Tibial nerve (tissue), 4 donors: ENCODE measurements at places on chromosomes 1 and 21.

- no peaks in the 10 kb centered on the region for H3K36me3 ChIP-seq
- no peak overlapping the region for H3K4me3 ChIP-seq
- no peaks in the 10 kb centered on the region for H3K4me1 ChIP-seq
Measured at GRCh38 chr1:17839641-17840196, 84.6 kb downstream of the ACTL8 start.

DNA sequence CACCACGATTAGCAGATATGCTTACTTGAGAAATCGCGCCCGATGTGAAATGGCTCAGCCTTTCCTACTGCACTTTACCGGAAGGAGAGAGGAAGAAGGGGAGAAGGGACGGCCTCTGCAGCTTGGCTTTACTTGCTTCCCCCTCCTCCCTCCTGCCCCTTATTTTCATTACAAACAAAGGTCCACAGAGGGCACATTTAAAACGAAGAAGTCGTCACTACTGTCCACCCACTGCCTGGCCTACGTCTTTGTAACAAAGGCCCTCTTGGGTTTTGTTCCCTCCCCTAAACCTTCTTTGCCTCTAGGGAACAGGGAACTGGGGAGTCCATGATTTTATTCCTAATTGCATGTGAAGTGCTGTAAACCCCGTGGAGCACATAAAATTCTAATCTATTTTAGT, 308.5 kb downstream of the LMX1A start:
- H3K4me1 ChIP-seq = no peaks in the 10 kb centered on the region
- no peak overlapping the region for H3K4me3 ChIP-seq
- no peak for DNase-seq
- H3K27me3 ChIP-seq = no peaks in the 10 kb centered on the region

GRCh38 chr1:234776876-234777855, 167.2 kb upstream of the IRF2BP2 start:
- no peak overlapping the region for H3K27ac ChIP-seq
- H3K36me3 ChIP-seq = no peaks in the 10 kb centered on the region
- DNase-seq = no peak

DNA sequence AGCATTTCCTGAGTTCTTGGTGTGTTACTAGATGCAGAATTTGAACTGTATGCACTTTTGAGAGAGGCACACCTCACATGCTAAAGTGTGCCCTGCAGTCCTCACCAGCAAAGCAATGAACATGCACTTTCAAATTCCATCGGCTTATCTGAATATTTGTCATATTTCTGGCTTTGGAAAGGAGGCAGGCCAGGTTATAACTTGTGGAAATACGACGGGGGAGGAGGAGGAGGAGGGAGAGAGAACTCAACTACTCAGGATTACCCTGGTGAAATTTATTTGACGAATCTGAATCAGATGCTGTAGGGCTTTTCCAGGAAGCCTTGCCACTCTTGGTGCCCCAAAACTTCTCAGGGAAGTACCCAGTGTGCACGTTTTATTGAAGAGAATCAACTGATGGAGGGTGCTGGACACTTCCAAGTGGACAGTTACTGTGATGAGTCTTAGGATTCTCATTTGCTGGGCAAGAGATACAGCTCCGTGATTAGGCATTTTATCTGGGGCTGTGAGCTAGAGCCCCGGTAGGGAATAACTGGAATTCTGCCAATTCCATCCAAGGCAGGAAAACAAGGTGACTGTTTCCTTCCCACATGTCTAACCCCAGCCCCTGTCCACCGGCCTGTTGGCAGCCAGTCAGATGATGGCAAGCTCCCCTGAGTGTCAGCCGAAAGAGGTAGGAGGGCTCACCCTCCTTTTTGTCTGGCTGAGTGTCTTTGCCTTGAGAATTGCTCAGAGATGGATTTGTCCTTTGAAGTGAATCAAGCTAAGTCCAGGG, 3.8 kb downstream of the PDPN start:
- peaks cover 10% of the 10 kb centered on the region for H3K4me1 ChIP-seq
- peaks cover 6% of the 10 kb centered on the region for H3K36me3 ChIP-seq
- DNase-seq = no peak
- peaks cover 8% of the 10 kb centered on the region for H3K27me3 ChIP-seq
- H3K4me3 ChIP-seq = no peak overlapping the region

GRCh38 chr21:34061983-34062382, 11.4 kb upstream of the MRPS6 start:
- no peak overlapping the region for H3K4me3 ChIP-seq
- no peaks in the 10 kb centered on the region for H3K36me3 ChIP-seq
- H3K4me1 ChIP-seq = no peaks in the 10 kb centered on the region
- H3K27me3 ChIP-seq = no peaks in the 10 kb centered on the region

DNA sequence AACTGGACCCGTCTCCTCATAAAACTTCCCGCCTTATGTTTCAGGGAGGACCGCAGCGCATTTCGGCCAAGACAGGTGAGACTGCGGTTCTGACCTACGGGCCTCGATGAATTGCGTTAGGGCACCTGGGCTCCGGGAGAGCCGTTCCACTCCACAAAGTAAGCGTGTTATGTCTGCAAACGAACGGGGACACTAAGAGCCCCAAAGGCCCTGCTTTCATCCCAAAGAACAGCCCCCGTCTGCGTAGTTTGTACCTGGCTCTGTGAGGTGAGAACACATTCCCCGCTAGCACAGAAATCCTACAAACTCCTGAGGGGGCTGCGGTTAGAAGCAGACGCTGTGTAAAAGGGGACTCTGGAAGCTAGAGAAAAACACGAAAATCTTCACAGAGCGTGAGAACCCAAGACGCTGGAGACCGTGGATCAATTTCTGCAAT, 41.6 kb upstream of the PPIAL4F start:
- no peaks in the 10 kb centered on the region for H3K36me3 ChIP-seq
- peak overlapping the region; percentile 49 for H3K4me3 ChIP-seq
- H3K4me1 ChIP-seq = no peaks in the 10 kb centered on the region
- no peaks in the 10 kb centered on the region for H3K27me3 ChIP-seq
- H3K27ac ChIP-seq = peak overlapping the region; percentile 93

DNA sequence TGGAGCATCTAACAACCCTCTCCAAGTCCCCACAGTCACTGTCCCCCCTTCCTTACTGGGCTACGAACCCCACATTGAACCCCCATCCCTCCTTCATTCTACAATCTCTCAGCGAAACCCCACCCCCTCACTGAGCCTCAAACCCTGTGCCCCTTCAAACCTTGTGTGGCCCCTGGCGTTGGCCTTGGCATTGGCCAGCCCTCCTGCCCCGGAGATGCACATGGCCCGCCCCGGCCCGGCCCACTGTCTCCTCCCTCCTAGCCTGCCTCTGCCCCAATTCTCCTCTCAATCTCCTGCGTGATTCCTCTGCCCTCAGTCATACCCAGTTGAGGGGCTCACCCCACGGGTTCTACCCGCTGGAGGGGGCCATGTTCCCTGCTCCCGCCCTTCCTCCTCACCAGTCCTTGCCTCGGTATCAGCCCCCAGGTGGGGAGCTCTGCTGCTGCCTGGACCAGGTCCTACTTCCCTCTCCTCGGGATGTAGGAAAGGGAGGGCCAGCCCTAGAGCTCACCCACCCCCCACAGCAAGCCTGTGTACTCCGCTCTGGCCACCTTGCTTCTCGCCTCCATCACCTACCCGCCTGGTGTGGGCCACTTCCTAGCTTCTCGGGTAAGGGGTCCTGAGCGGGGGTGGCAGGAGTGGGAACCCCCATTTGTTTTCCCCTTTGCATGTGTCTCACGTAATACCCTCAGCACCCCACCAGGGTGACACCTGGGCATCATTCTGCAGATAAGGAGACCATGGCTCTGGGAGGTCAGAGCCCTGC, 6.6 kb downstream of the CLCNKA start:
- H3K4me3 ChIP-seq = no peak overlapping the region
- H3K36me3 ChIP-seq = no peaks in the 10 kb centered on the region
- no peak overlapping the region for H3K27ac ChIP-seq
- no peak for DNase-seq
- H3K4me1 ChIP-seq = peaks cover 8% of the 10 kb centered on the region

- peaks cover 72% of the 10 kb centered on the region for H3K4me1 ChIP-seq
- no peaks in the 10 kb centered on the region for H3K27me3 ChIP-seq
Measured at GRCh38 chr1:2290171-2290578, 62.1 kb downstream of the SKI start.

- H3K27ac ChIP-seq = no peak overlapping the region
- peak overlapping the region; percentile 28 for H3K4me3 ChIP-seq
- H3K36me3 ChIP-seq = no peaks in the 10 kb centered on the region
- DNase-seq = no peak
Measured at GRCh38 chr1:13893409-13893821, 193.4 kb downstream of the PRDM2 start.

GRCh38 chr1:54402896-54403295, 3.3 kb downstream of the SSBP3 start:
- H3K27ac ChIP-seq = peak overlapping the region; percentile 24
- H3K36me3 ChIP-seq = peaks cover 5% of the 10 kb centered on the region
- peaks cover 15% of the 10 kb centered on the region for H3K4me1 ChIP-seq
- DNase-seq = no peak
- H3K27me3 ChIP-seq = no peaks in the 10 kb centered on the region

- no peaks in the 10 kb centered on the region for H3K4me1 ChIP-seq
- DNase-seq = peak; percentile 49
- H3K36me3 ChIP-seq = no peaks in the 10 kb centered on the region
- H3K4me3 ChIP-seq = no peak overlapping the region
- H3K27me3 ChIP-seq = no peaks in the 10 kb centered on the region
- peak overlapping the region; percentile 76 for H3K27ac ChIP-seq
Measured at GRCh38 chr1:94678202-94678848, 136.8 kb upstream of the F3 start.

DNA sequence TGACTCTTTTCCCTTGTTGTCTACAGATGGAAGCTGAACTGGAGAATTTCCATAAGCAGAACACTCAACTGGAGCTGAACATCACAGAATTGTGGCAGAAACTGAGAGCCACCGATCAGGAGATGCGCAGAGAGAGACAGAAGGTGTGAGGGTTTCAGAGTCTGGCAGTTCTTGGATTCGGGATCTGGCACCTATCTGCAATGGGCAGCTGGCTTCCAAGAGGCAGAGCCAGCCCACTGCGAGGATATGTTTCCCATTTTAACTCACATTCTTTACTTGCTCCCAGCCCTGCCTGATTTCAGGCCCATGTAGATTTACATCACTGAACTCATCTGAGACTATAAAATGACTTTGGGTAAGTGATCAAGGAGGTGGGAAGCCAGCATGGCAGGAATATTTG, 37.3 kb upstream of the TMEM125 start:
- no peaks in the 10 kb centered on the region for H3K36me3 ChIP-seq
- no peaks in the 10 kb centered on the region for H3K4me1 ChIP-seq
- H3K4me3 ChIP-seq = no peak overlapping the region
- no peak overlapping the region for H3K27ac ChIP-seq

DNA sequence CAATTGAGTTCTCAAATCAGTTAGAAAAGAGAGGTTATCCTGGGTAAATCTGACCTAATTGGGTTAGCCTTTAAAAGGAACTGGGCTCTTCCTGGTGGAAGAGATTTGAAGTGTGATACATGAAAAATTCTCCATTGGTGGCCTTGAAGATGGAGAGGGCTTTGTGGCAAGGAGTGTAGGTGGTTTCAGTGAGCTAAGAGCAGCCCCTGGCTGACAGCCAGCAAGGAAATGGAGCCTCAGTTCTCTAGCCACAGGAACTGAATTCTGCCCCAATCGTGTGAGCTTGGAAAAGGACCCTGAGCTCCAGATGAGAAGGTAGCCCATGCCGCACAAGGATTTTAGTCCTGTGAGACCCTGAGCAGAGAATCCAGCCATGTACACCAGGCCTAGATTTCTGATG, 12.7 kb upstream of the HYI start:
- H3K36me3 ChIP-seq = no peaks in the 10 kb centered on the region
- no peak for DNase-seq
- no peak overlapping the region for H3K4me3 ChIP-seq
- H3K4me1 ChIP-seq = no peaks in the 10 kb centered on the region
- H3K27me3 ChIP-seq = no peaks in the 10 kb centered on the region

- H3K4me3 ChIP-seq = no peak overlapping the region
- peaks cover 5% of the 10 kb centered on the region for H3K36me3 ChIP-seq
- H3K27ac ChIP-seq = peak overlapping the region; percentile 91
- no peaks in the 10 kb centered on the region for H3K27me3 ChIP-seq
- no peak for DNase-seq
- peaks cover 66% of the 10 kb centered on the region for H3K4me1 ChIP-seq
Measured at GRCh38 chr1:236013330-236013729, 51.6 kb downstream of the NID1 start.

DNA sequence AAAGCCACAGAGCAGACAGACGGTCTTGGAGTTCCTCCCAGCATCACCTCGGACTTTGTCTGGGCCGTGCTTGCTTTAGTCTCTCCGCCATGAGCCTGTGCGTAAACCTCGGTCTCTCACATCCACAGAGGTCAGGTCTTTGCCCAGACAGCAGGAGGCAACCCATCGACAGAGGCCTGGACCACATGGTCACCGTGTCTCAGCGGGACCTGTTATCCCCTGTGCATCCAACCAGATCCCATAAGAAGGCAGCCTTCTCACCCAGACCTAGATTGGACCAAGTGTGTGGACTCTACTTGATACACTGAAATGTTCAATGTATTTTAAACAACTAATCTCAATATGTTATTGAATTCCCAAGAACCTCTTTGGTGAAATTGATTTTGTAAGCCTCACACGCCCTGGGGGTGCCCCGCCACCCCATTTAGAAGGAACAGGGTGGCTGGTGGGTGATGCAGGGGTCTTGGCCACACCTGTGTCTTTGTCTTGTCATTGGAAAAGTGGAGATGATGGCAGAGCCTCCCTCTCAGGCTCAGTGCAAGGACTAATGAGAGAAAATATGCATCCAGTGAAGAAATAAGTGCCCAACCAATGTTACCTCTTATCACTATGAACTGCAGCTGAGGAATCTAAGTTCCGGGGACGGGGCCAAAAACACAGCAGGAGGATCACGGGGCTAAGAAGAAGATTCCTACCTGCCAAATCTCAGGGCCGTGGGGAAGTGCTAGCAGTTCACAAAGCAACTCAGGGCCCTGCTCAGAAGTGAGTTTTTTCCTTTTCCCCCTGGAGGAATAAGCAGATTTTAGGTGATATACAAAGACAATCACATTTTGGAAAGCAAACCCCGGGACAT, 101.6 kb upstream of the BACE2 start:
- H3K4me3 ChIP-seq = no peak overlapping the region
- H3K27ac ChIP-seq = no peak overlapping the region
- no peaks in the 10 kb centered on the region for H3K36me3 ChIP-seq
- H3K4me1 ChIP-seq = no peaks in the 10 kb centered on the region
- DNase-seq = no peak

DNA sequence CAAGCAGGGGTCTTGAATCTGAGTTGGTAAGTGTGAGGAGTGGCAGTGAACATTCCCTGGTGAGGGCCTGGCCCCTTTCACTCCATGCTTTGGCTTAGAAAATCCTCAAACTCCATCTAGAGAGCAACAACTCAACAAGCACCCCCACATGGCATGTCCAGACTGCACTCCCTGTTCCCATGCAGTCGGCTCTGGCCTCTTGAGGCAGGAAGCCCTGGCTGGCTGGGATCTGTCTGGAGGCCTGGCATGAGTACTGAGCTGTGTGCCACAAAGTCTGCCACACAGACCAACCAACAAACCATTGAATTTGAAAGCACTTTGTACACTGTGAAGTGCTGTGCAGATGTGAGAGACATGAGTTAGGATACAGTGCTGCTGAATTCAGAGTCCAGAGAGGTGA, 25.2 kb downstream of the COA7 start:
- no peaks in the 10 kb centered on the region for H3K27me3 ChIP-seq
- no peak for DNase-seq
- no peak overlapping the region for H3K27ac ChIP-seq
- no peak overlapping the region for H3K4me3 ChIP-seq
- H3K36me3 ChIP-seq = no peaks in the 10 kb centered on the region
